Activated T-helper 9 cell treated with anti-CD3 and anti-CD28 coated beads, Interleukin-2, amount 50 U/mL, for 16 hours (primary cell): ENCODE measurements at places on chromosomes 1 and 21.

GRCh38 chr1:96253246-96254035 lies 468.1 kb upstream of the PTBP2 start:
- DNase-seq = no peak

GRCh38 chr1:201331166-201331565 lies 46.3 kb downstream of the TNNT2 start:
- no peak for DNase-seq

GRCh38 chr1:208238710-208239472 lies 5.3 kb downstream of the PLXNA2 start:
- DNase-seq = no peak

DNA sequence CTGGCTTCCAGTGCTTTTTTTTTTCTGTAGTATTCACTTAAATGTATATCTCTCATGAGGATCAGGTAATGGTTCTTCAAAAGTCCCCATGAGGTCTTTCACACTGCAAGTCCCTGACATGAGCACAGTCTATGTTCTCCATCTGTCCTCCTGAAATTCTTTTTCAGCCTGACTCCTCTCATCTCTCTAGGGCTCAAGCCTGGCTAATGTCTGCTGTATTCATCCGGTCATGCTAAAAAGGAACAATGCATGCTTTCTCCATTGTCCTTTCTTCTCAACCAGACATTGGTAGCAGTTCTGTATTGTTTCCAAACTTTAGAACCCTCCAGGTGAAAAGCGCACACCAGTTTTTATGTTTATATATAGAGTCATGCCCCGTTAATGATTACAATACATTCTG lies 368.3 kb upstream of the OLFM3 start:
- DNase-seq = no peak

- no peak for DNase-seq
Observed at GRCh38 chr1:101364370-101365120, 127.7 kb downstream of the S1PR1 start.

DNA sequence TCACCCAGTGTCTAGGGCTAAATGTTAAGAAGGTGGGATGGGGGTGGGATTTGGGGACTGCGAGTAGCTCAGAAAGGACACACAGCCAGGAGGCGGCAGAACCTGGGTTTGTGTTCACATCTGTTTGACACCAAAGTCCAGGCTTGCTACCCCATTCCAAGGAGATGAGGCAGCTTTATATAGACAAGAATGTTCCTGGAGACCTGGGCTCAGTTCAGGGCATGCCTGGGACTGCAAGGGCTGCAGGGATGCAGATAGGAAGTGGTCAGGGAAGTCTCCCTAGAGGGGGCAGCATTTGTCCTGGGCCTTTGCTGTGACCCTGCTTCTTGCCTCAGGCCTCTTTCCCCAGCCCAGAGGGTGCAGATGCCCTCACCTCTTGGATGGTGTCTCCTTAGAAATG lies 16.3 kb downstream of the PADI3 start:
- no peak for DNase-seq

- DNase-seq = no peak
Observed at GRCh38 chr1:175755516-175756070, 12.2 kb upstream of the TNR start.

DNA sequence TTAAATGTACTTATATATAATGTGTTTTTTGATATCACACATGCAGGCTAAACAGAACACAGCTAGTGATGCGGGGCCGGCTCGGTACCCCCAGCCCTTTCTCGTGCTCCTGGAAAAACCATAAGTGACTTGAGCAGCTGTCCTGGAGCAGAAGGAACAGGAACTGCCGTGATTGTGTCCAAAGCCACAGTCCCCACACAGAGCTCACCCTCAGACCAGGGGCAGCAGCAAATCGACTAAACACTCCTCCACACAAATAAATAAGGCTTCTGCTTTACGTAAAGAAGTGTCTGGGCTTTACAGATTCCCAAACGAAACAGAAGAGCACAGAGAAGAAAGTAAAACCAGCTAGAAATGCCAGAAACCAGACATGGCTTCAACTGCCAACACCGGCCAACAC lies 9.6 kb downstream of the UBE2J2 start:
- no peak for DNase-seq

DNA sequence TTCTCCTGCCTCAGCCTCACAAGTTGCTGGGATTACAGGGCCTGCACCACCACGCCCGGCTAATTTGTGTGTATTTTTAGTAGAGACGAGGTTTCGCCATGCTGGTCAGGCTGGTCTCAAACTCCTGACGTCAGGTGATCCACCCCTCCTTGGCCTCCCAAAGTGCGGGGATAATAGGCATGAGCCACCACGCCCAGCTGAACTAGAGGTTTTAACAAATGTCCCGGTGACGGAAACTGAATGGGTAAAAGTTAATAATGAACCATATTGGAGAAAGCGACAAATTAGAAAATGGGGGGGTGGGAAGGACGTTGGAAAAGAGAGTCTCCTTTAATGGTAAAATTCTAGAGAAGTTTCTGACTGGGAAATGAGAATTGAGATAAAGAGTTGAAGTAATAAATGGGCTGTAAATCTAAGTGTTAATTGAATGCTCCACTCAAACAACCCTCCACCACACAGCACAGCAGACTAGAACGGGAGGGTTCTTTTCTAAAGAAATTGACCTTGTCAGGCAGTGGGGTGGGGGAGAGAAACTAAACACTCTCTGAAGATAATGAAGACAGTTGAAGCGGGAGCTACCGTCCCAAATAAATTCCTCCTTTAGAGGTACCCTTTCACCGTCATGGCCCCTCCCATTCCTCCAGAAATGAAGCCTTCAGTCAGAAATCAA lies 46.9 kb upstream of the PUM1 start:
- DNase-seq = no peak
